ENCODE measurements at places on chromosomes 3 and 15. TPM values are rescaled to one million over a fixed set of nuclear protein-coding genes. Genes with fewer than 3 reads are reported as not detected.

The ARGFX gene
- not detected for total RNA-seq

The CMTM8 gene
- total RNA-seq, result 5.0 TPM

The HYKK gene
- total RNA-seq, result 1.4 TPM

The CHAC1 gene
- 12.4 TPM for total RNA-seq

The GASK1A gene
- not detected for total RNA-seq

The HES1 gene
- total RNA-seq, result 2.5 TPM

The LSAMP gene
- not detected for total RNA-seq

The MUSTN1 gene
- total RNA-seq, result not detected

The LRRK1 gene
- 2.0 TPM for total RNA-seq

- peaks cover 13% of the 10 kb centered on the region for H3K27me3 ChIP-seq
- H3K4me3 ChIP-seq, result no peak overlapping the region
- peaks cover 51% of the 10 kb centered on the region for H3K4me1 ChIP-seq
Measured at GRCh38 chr3:9178697-9179096, 70.7 kb downstream of the SRGAP3 start.

- no peak for DNase-seq
- H3K27me3 ChIP-seq, result no peaks in the 10 kb centered on the region
- peak overlapping the region; percentile 96 for H3K27ac ChIP-seq
- H3K4me1 ChIP-seq, result peaks cover 97% of the 10 kb centered on the region
- peak overlapping the region; percentile 80 for H3K4me3 ChIP-seq
Measured at GRCh38 chr15:77001966-77002365, 7.0 kb downstream of the PSTPIP1 start.

GRCh38 chr3:153744889-153745288 lies 376.3 kb upstream of the ARHGEF26 start:
- H3K4me3 ChIP-seq, result no peak overlapping the region
- H3K27ac ChIP-seq, result no peak overlapping the region
- H3K4me1 ChIP-seq, result no peaks in the 10 kb centered on the region
- no peak for DNase-seq

DNA sequence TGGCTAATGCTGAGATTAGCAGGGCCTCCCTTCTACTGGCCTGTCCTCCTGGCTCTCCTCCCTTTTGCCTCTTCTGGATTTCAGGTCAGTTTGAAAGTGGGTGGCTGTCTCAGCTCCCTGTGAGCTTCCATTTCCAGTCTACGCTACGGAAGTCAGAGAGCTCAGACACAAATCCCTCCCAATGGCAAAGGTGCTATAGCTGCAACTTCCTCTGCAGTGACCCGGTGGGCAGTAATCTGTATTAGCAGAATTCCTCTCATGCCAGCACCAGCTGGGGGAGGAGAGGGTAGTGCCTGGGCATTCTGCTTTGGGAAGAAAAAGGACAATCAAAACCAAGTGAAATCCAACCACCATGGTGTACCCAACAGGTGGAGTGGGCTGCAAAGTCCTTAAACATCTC lies 171.4 kb downstream of the STT3B start:
- no peak overlapping the region for H3K27ac ChIP-seq
- H3K4me3 ChIP-seq, result no peak overlapping the region
- H3K4me1 ChIP-seq, result peaks cover 14% of the 10 kb centered on the region
- H3K36me3 ChIP-seq, result peaks cover 8% of the 10 kb centered on the region
- no peaks in the 10 kb centered on the region for H3K27me3 ChIP-seq

DNA sequence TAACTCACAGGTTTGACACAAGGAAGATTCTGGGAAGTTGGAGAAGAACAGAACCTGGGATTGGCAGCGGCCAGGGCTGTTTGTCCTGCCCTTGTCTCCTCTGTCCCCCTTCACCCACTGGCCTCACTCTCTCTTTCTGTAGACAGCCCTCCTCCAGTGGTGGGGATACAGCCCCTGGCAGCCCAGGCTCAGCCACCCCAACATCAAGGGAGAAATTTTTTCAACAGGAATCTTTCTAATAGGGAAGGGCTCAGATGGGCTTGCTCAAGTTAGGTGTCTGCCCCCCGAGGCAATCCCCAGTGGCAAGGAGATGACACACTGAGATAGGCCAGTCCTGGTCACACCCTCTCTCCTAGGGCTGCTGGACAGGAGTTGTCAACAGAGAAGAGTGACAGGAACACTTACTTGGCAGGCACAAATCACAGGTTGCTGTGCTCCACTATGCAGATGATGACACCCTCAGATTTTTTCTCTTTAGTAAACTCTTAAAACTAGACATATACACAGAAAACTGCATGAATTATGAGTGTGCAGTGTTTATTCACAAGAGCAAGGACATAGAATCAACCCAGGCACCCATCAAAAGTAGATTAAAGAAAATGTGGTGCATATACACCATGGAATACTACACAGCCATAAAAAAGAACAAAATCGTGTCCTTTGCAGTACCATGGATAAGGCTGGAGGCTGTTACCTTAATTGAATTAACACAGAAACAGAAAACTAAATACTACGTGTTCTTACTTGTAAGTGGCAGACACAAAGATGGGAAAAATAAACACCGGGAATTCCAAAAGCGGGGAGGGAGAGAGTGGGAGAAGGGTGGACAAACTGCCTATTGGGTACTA lies 36.3 kb downstream of the PLA2G4D start:
- H3K4me1 ChIP-seq, result peaks cover 10% of the 10 kb centered on the region
- DNase-seq, result no peak
- H3K27me3 ChIP-seq, result peaks cover 37% of the 10 kb centered on the region
- H3K36me3 ChIP-seq, result no peaks in the 10 kb centered on the region
- H3K4me3 ChIP-seq, result no peak overlapping the region
- no peak overlapping the region for H3K27ac ChIP-seq

DNA sequence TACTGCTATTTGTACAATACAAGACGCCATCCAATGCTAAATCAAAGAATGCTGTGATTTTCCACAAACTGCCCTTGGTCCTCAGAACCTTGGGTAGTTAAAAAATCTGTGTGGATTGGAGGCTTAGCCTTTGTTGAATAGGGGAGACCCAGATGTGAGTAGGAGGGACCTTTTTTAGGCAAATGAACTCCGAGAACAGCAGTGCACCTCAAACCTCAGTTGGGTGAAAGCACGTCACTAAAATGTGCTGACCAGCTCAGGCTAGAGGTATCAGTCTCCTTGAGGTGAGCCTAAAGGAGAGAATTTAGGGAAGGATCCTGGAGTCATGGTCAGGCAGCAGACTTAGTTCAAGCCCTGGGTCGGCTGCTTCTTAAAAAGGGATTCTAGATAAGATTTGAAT lies 200.7 kb downstream of the SOX2 start:
- H3K36me3 ChIP-seq, result no peaks in the 10 kb centered on the region
- DNase-seq, result no peak
- H3K27ac ChIP-seq, result no peak overlapping the region
- H3K27me3 ChIP-seq, result no peaks in the 10 kb centered on the region
- H3K4me3 ChIP-seq, result no peak overlapping the region
- no peaks in the 10 kb centered on the region for H3K4me1 ChIP-seq

GRCh38 chr15:46416544-46416943 lies 781.7 kb downstream of the SQOR start:
- H3K4me3 ChIP-seq, result no peak overlapping the region
- no peaks in the 10 kb centered on the region for H3K4me1 ChIP-seq
- no peaks in the 10 kb centered on the region for H3K27me3 ChIP-seq
- no peak overlapping the region for H3K27ac ChIP-seq

DNA sequence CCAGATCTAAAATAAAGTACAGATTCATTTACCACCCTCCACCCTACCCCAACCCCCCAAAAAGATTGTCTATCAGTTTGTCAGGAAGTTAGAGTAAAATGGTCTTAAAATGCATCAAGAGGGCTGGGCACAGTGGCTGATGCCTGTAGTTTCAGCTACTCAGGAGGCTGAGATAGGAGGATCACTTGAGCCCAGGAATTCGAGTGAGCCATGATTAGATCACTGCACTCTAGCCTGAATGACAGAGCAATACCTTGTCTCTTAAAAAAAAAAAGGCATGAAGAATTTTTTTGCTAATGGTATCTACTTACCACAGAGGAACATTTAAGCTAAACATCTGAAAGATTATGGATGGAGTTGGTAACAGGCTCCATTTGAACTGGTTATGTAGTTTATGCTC lies 71.0 kb downstream of the RBM6 start:
- H3K36me3 ChIP-seq, result peaks cover 4% of the 10 kb centered on the region
- H3K4me1 ChIP-seq, result peaks cover 3% of the 10 kb centered on the region
- H3K27me3 ChIP-seq, result no peaks in the 10 kb centered on the region
- DNase-seq, result no peak

DNA sequence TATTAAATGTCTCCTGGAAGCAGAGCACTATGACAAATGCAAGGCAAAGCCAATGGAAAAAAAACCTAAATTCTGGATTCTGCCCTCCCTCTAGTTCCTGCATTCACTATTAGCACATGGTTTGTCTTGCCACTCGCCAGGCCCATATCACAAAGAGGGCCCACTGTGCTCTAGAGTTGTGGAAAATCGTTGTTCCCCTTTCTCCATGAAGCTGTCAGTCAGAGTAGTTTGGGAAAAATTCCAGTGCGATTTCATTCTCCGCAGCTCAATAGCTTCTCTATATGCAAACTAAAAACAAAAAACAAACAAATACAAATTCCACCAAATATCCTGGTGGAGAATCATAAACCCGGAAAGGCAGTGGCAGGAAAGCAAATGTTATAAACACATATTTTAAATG lies 77.3 kb downstream of the RORA start:
- no peaks in the 10 kb centered on the region for H3K36me3 ChIP-seq
- no peak overlapping the region for H3K4me3 ChIP-seq
- no peak for DNase-seq
- no peak overlapping the region for H3K27ac ChIP-seq

GRCh38 chr15:51244423-51244869 lies 94.0 kb downstream of the CYP19A1 start:
- H3K36me3 ChIP-seq, result no peaks in the 10 kb centered on the region
- H3K4me3 ChIP-seq, result no peak overlapping the region
- no peak for DNase-seq
- H3K4me1 ChIP-seq, result peaks cover 23% of the 10 kb centered on the region
- H3K27ac ChIP-seq, result peak overlapping the region; percentile 59
- peaks cover 5% of the 10 kb centered on the region for H3K27me3 ChIP-seq

GRCh38 chr3:105746231-105746996 lies 122.4 kb downstream of the CBLB start:
- no peaks in the 10 kb centered on the region for H3K27me3 ChIP-seq
- H3K36me3 ChIP-seq, result peaks cover 63% of the 10 kb centered on the region
- peaks cover 74% of the 10 kb centered on the region for H3K4me1 ChIP-seq
- H3K27ac ChIP-seq, result peak overlapping the region; percentile 81

- H3K27me3 ChIP-seq, result peaks cover 5% of the 10 kb centered on the region
Measured at GRCh38 chr15:92624401-92624991, 31.1 kb downstream of the FAM174B start.

DNA sequence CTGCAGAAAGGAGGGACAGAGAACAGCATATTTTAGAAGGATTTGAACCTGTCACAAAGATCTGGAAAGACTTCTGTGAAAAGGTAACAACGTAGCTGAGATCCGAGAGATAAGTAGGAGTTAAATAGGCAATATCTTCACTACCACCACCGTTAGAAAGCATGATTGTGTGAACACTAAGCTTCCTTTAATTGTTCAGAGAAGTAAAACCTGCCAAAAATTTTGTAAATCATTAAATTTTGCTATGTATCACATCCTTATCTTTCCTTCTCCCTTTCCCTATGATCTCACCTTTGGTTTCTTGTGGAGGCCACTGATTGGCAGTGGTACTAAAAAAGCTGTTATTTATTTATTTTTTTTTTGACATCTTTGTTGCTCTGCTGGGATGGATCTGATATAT lies 346.9 kb downstream of the NLGN1 start:
- no peaks in the 10 kb centered on the region for H3K36me3 ChIP-seq
- no peak for DNase-seq
- no peak overlapping the region for H3K4me3 ChIP-seq

DNA sequence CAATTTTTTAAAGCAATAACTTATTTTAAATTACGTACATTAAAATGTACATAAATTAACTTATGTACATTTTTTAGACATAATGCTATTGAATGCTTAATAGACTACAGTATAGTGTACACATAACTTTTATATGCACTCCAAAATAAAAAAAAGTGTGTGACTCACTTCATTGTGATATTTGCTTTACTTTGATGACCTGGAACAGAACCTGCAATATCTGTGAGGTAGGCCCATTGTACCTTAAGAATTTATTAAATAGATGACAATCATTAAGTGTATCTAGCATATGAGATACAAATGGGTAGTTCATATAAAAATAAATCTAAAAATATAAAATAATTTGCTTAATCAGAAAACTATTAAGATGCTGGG lies 276.7 kb downstream of the NFKBIZ start:
- H3K27ac ChIP-seq, result no peak overlapping the region
- H3K27me3 ChIP-seq, result no peaks in the 10 kb centered on the region
- peaks cover 13% of the 10 kb centered on the region for H3K4me1 ChIP-seq
- H3K36me3 ChIP-seq, result peaks cover 21% of the 10 kb centered on the region
- H3K4me3 ChIP-seq, result no peak overlapping the region
- DNase-seq, result no peak

DNA sequence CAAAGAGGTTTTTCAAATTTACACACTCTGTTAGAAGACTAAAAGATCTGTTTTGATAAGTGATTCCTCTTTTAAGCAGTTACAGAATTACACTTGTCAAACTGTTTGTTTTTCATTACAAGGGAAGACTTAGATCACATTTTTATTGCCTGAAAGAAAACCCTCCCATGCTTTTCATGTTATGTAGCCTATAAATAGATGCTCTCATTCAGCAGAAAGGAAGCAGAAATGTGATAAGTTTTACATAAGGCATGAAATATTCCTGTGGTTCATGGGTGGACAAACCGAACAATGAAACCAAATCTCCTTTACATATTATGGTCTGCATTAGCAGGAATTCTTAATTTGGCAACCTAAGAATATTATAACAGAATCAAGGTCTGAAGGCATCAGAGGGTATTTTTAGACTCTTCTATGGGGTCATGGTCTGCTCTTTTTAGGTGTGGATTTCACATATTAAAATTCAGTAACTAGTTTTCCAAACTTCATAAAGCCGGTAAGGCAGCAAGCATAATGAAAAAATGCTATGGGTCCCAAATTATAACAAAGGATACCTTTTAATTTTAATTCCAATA lies 37.3 kb upstream of the FXR1 start:
- no peaks in the 10 kb centered on the region for H3K4me1 ChIP-seq
- no peak for DNase-seq
- H3K4me3 ChIP-seq, result no peak overlapping the region
- no peak overlapping the region for H3K27ac ChIP-seq
- H3K36me3 ChIP-seq, result no peaks in the 10 kb centered on the region

- H3K27ac ChIP-seq, result no peak overlapping the region
- peaks cover 6% of the 10 kb centered on the region for H3K27me3 ChIP-seq
- no peak overlapping the region for H3K4me3 ChIP-seq
Measured at GRCh38 chr3:3027976-3028567, 82.1 kb downstream of the IL5RA start.

DNA sequence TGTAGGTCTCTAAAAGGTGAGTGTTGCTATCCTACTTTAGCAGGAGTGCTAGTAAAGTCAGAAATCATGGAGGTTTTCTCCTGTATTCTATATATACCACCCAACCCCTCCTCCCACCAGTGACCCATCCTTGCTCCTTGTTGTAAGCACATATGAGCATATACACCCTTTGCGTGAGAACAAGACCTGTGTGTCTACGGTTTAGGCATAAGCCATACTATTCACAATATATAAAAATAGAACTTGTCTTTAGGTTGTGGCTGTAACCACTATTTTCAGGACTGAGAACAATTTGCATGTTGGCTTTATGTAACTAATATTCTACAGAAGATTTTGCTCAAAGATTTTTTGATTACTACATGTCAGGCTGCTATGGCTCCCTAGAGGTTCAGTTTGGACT lies 59.1 kb upstream of the TOP2B start:
- no peak overlapping the region for H3K4me3 ChIP-seq
- no peak overlapping the region for H3K27ac ChIP-seq
- H3K36me3 ChIP-seq, result peaks cover 33% of the 10 kb centered on the region
- no peaks in the 10 kb centered on the region for H3K27me3 ChIP-seq
- H3K4me1 ChIP-seq, result peaks cover 10% of the 10 kb centered on the region
